ENCODE measurements at places on chromosomes 11 and 22. TPM values are rescaled to one million over a fixed set of nuclear protein-coding genes. Genes with fewer than 3 reads are reported as not detected.

PHETA2 gene
- polyA plus RNA-seq = 21.5 TPM

- H3K4me1 ChIP-seq = peaks cover 5% of the 10 kb centered on the region
- H3K27me3 ChIP-seq = no peaks in the 10 kb centered on the region
Observed at GRCh38 chr11:125256541-125257189, 92.1 kb downstream of the PKNOX2 start.

GRCh38 chr22:47569389-47570299, 807.2 kb downstream of the TBC1D22A start:
- no peaks in the 10 kb centered on the region for H3K36me3 ChIP-seq
- H3K27me3 ChIP-seq = peaks cover 6% of the 10 kb centered on the region
- H3K4me1 ChIP-seq = peaks cover 8% of the 10 kb centered on the region
- H3K27ac ChIP-seq = no peak overlapping the region
- no peak for DNase-seq
- H3K4me3 ChIP-seq = no peak overlapping the region

- no peaks in the 10 kb centered on the region for H3K36me3 ChIP-seq
- peak overlapping the region; percentile 61 for H3K27ac ChIP-seq
- peak overlapping the region; percentile 34 for H3K4me3 ChIP-seq
- H3K4me1 ChIP-seq = peaks cover 26% of the 10 kb centered on the region
- DNase-seq = peak; percentile 91
Observed at GRCh38 chr22:50544078-50544745, 1.5 kb upstream of the KLHDC7B start.

GRCh38 chr22:24996420-24996952, 44.0 kb downstream of the KIAA1671 start:
- no peak overlapping the region for H3K4me3 ChIP-seq
- H3K27me3 ChIP-seq = no peaks in the 10 kb centered on the region
- DNase-seq = peak; percentile 75
- no peak overlapping the region for H3K27ac ChIP-seq
- no peaks in the 10 kb centered on the region for H3K36me3 ChIP-seq

- no peak overlapping the region for H3K4me3 ChIP-seq
- peak; percentile 74 for DNase-seq
- no peaks in the 10 kb centered on the region for H3K36me3 ChIP-seq
- peaks cover 61% of the 10 kb centered on the region for H3K4me1 ChIP-seq
- H3K27ac ChIP-seq = no peak overlapping the region
Observed at GRCh38 chr11:44731685-44732430, 5.1 kb downstream of the TSPAN18 start.

DNA sequence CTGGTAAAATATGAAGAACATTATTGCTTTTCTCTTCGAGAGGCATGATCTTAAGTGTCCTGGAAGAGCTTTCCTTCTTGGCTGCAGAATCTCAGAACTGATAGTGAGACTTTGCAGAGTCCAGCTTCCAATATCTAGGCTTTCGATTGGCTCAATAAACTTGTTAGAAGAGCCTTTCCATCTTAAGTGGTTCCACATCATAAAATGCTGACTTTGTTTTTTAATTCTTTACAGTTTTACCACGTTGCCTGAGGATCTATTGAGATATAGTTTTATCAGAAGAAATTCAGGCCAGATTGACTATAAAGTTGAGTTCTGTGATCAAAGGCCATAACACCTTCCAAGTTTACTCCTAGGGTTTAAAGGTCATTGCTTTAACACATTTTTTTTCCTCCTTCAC, 15.6 kb upstream of the DNAJB7 start:
- no peak overlapping the region for H3K27ac ChIP-seq
- H3K27me3 ChIP-seq = no peaks in the 10 kb centered on the region
- peak; percentile 9 for DNase-seq
- H3K4me1 ChIP-seq = no peaks in the 10 kb centered on the region
- no peak overlapping the region for H3K4me3 ChIP-seq

DNA sequence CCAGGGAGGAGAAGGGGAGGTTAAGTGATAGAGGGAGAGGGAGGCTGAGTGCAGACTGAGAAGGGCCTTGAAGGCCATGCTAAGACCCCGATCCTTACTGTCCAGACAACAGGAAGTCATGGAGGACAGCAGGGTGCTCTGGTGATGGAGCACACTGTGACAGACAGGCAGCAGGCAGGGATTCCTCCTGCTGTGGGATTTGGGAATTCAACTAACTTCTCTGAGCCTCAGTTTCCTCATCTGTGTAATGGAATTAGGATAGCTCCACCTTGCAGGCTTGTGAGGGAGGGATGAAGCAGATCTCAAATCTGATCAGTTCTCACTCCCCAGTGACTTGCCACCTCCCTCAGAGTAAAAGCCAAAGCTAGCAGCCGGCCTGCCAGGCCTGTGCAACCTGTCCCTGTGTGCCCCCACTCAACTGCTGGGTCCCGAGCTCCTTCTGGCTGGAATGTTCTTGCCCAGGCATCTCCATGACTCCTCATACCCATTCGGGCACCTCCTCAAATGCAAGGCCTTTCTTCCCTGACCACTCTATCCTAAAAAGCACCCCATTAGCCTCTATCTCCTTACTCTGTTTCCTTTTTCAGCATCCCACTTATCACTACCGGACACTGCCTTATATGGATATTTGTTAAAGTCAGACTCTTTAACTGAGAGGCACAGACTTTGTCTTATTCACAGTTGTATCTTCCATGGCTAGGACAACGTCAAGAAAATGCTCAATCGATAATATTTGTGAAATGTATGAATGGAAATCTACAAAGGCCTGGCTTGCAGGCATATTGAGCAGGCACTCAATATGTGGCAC, 9.5 kb downstream of the ARAP1 start:
- H3K27me3 ChIP-seq = no peaks in the 10 kb centered on the region
- no peaks in the 10 kb centered on the region for H3K36me3 ChIP-seq
- no peak overlapping the region for H3K4me3 ChIP-seq
- no peaks in the 10 kb centered on the region for H3K4me1 ChIP-seq
- peak overlapping the region; percentile 28 for H3K27ac ChIP-seq

DNA sequence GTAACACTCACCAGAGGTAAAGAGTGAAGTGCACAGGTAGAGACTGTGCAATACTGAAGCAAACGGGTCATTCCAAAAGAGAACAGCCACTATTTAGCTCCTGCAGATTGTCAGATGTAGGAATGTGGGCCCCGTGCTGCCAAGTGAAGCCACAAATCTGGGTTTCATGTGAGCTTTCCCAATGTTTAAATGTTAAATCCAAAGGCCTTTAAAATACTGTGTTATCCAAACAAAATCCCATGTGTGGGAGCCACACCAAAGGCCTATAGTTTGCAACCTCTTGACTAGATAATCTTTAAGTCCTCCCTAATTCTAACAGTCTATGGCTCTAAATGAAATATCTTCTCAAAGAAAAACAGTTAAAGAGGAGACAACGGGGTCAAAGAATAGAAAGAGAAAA, 43.3 kb downstream of the RBFOX2 start:
- H3K4me3 ChIP-seq = no peak overlapping the region
- no peaks in the 10 kb centered on the region for H3K27me3 ChIP-seq
- H3K4me1 ChIP-seq = peaks cover 18% of the 10 kb centered on the region
- no peaks in the 10 kb centered on the region for H3K36me3 ChIP-seq
- no peak for DNase-seq

- no peaks in the 10 kb centered on the region for H3K27me3 ChIP-seq
- no peak overlapping the region for H3K27ac ChIP-seq
- no peaks in the 10 kb centered on the region for H3K36me3 ChIP-seq
- peaks cover 16% of the 10 kb centered on the region for H3K4me1 ChIP-seq
- no peak overlapping the region for H3K4me3 ChIP-seq
- DNase-seq = no peak
Observed at GRCh38 chr22:22697377-22698117, 53.1 kb downstream of the GGTLC2 start.

GRCh38 chr22:44667829-44668189, 34.2 kb upstream of the PRR5 start:
- peaks cover 73% of the 10 kb centered on the region for H3K4me1 ChIP-seq
- no peaks in the 10 kb centered on the region for H3K36me3 ChIP-seq
- no peak for DNase-seq

GRCh38 chr11:123306531-123306930, 111.5 kb upstream of the CLMP start:
- H3K27ac ChIP-seq = no peak overlapping the region
- H3K4me1 ChIP-seq = peaks cover 8% of the 10 kb centered on the region
- H3K4me3 ChIP-seq = no peak overlapping the region
- H3K27me3 ChIP-seq = peaks cover 14% of the 10 kb centered on the region
- DNase-seq = no peak
- no peaks in the 10 kb centered on the region for H3K36me3 ChIP-seq

DNA sequence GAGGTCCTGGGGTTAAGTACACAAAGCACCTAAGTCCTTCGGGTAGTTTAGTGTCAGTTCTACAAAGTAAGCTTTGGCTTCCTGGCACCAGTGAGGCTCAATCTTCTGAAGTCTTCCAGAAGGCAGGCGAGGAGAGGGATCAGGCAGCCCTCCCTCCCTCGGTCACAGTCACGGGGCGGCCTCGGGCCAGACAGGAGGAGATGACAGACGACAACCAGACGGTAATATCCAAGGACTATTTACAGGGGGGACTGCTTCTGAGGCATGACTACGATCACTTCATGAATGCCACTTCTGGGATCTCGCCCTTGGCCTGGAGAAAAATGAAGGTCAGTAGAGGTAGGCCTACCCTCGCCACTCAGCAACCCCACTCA, 383 bp upstream of the TMEM223 start:
- peak overlapping the region; percentile 88 for H3K27ac ChIP-seq
- H3K36me3 ChIP-seq = peaks cover 42% of the 10 kb centered on the region
- peak overlapping the region; percentile 75 for H3K4me3 ChIP-seq
- DNase-seq = no peak

DNA sequence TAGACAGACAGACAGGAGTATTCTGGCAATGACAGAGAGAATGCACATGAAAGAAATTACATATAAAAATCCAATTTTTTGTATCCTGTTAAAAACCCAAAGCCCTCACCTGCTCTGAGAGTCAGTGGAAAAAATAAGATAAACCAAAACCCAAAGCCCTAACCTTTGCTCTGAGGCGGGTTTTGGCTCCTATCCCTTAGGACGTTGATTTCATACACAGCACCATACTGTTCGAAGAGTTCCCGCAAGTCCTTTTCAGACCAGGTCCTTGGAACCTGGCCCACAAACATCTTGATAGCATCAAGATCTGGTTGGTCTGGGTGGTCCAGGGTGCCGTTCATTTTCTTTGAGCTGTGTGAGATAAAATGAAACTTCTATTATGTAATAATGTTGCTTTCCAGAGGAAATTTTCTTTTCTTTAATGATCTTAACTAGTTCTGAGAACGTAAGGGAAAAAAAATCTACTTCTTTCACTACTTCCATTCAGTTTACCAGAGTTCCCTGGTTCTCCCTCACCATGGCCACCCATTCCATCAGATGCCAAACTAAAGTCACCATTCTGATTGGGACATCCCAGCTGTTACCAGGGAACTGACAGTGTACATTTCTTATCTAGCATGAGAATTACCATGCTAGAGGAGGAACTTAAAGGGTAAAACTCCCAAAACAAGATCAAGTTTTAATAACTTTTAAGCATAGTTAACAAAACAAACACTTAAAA, 39.9 kb upstream of the RAPSN start:
- H3K4me1 ChIP-seq = peaks cover 28% of the 10 kb centered on the region
- no peak overlapping the region for H3K4me3 ChIP-seq
- H3K36me3 ChIP-seq = peaks cover 36% of the 10 kb centered on the region
- DNase-seq = no peak
- no peaks in the 10 kb centered on the region for H3K27me3 ChIP-seq
- H3K27ac ChIP-seq = peak overlapping the region; percentile 57

DNA sequence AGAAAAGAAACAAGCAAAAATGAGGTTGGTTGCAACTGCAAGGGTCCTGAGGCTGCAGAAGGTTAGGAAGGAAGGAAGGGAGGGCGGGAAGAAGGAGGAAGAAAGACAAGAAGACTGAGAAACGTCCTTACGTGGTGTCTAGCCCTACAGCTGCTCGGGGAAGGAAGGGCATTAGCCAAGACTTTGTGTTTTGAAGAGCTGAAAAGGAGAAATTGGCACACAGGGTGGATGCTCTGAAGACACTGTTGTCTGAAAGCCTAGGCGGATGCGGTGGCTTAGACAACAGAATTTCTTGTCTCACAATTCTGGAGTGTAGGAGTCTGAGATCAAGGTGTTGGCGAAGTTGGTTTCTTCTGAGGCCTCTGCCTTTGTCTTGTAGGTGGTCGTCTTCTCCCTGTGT, 60.7 kb downstream of the MCM5 start:
- H3K27ac ChIP-seq = no peak overlapping the region
- no peaks in the 10 kb centered on the region for H3K27me3 ChIP-seq
- H3K4me3 ChIP-seq = no peak overlapping the region

GRCh38 chr11:122112470-122113365, 3.3 kb downstream of the BLID start:
- H3K27me3 ChIP-seq = no peaks in the 10 kb centered on the region
- no peak for DNase-seq
- H3K27ac ChIP-seq = no peak overlapping the region
- H3K4me1 ChIP-seq = no peaks in the 10 kb centered on the region

DNA sequence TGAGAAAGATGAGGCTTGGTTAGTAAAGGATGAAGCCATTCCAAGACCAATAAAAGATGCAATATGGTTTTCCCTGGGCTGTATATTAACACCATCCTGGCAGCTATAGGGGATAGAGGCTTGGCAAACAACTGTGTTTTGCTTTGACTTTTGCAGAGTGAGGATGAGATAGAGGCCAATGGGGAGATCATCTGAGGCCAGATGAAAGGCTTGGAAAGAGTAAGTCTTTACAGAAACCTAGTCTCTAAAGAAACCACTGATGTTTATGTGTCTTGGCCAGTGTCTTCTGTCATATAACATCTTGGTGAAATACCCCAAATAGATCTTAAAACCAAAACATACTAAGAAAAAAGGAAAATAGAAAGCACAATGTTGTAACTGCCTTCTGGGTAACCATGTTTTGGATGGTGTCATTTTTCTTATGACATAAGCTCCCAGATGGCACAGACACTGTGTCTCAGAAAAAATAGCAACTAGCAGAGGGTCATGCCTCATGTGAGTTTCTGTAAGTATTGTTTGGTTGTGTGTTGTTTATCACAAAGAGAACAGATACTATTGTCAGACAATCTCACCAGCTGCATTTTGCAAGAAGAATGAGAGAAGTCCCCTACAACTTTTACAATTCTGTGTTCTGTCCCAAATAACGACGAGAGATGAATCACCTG, 305.4 kb downstream of the ST3GAL4 start:
- no peak overlapping the region for H3K27ac ChIP-seq
- H3K4me1 ChIP-seq = no peaks in the 10 kb centered on the region
- no peaks in the 10 kb centered on the region for H3K27me3 ChIP-seq
- no peaks in the 10 kb centered on the region for H3K36me3 ChIP-seq

GRCh38 chr11:10931761-10932670, 74.2 kb upstream of the ZBED5 start:
- H3K27me3 ChIP-seq = no peaks in the 10 kb centered on the region
- H3K27ac ChIP-seq = peak overlapping the region; percentile 92
- peaks cover 4% of the 10 kb centered on the region for H3K4me1 ChIP-seq
- DNase-seq = no peak
- no peaks in the 10 kb centered on the region for H3K36me3 ChIP-seq

All from stomach (tissue), 19 donors.